ENCODE measurements at places on chromosomes 5 and 9.

GRCh38 chr5:133439859-133440258 is 172.5 kb downstream of the FSTL4 start:
- DNase-seq = no peak

- DNase-seq = no peak
Measured at GRCh38 chr5:169906745-169907649, 73.3 kb downstream of the INSYN2B start.

DNA sequence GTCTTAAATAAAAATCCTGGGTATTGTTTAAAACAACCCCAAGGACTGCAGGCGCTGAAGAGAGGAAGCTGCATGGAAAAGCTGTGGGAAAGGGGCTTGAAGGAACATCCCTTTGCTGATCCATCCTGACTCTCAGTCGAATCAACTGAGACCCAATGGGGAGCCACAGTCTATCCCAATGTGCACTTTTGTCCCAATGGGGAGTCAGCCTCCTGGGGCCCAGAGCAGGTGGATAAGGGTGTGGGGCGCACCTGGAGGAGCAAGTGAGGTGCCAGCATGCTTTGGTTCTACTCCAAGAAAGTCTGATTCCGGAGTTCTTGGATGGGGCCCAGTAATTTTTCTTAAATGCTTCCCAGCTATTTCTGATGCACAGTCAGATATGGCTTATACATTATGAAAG is 118.1 kb downstream of the COL23A1 start:
- no peak for DNase-seq

- peak; percentile 80 for DNase-seq
Measured at GRCh38 chr9:98790134-98790841, 6.1 kb downstream of the ANKS6 start.

GRCh38 chr5:138354926-138355378 is 2.5 kb downstream of the KDM3B start:
- DNase-seq = no peak

DNA sequence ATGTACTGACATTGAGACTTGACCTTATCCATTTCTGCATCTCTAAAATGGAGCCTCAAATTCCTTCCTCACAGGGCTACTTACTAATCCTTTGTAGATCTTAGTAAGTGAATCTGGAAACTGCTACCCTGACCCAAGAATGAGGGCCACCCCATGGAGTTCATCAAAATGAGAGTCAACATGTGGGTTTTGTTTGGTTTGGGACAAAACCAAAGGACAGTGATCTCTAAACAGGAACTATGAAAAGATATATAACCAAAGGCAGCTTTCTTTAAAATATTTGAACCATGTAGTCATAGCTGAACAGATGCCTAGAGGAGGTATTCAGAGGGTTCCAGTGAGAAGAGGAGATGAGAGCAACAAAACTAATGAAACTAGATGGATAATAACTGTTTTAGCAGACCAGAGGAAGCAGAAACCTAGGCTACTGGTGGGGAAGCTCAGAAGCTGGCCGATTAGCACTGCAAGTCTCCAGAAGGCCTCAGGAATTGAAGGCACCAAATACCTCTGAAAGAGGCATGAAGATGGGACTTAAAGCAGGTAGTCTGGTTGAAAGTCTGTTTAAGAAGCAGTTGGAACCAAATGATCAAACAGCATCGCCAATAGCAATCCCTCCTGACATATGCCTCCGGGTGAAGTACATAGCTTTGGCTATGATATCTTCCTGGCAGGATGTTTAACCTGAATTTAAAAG is 45.8 kb downstream of the THOC3 start:
- no peak for DNase-seq

- DNase-seq = no peak
Measured at GRCh38 chr5:61809651-61810050, 477.6 kb downstream of the ZSWIM6 start.

- no peak for DNase-seq
Measured at GRCh38 chr5:39979-40583, 51.9 kb upstream of the PLEKHG4B start.

All from posterior vena cava (tissue), 2 donors.